ENCODE measurements at places on chromosomes 7 and 10. TPM values are rescaled to one million over a fixed set of nuclear protein-coding genes. Genes with fewer than 3 reads are reported as not detected.
A peak's percentile ranks its signal among the peaks of the same experiment; 100 is the strongest.

DNA sequence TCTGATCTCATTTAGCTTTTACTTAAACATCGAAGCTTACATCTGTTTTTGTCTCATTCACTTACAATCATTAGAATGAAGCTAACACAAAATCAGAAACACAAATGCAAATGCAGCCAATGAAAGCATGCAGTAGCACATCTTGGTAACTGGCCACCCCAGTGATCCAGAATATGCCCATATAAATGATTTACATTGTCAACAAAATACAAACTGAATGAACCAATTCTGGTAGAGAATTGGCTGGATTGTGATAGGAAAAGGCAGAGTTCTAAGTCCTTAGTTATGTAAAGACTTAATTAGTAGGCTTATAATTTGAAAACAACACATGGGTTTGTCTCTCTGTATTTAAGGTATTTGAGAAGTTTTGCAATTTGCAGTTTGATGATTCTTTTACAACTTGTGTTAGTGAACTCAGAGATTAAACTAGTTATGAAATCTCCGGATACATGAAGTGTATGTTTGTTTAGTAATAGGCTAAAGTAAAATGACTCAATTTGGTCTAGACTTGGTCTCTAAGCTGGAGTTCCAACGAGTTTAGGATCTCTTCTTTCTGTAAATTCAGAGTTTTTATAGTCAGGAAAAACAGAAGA, 21.2 kb downstream of the TECTB start:
- no peaks in the 10 kb centered on the region for H3K27me3 ChIP-seq
- H3K27ac ChIP-seq: peak overlapping the region; percentile 28
- H3K4me1 ChIP-seq: no peaks in the 10 kb centered on the region
- H3K4me3 ChIP-seq: no peak overlapping the region

DNA sequence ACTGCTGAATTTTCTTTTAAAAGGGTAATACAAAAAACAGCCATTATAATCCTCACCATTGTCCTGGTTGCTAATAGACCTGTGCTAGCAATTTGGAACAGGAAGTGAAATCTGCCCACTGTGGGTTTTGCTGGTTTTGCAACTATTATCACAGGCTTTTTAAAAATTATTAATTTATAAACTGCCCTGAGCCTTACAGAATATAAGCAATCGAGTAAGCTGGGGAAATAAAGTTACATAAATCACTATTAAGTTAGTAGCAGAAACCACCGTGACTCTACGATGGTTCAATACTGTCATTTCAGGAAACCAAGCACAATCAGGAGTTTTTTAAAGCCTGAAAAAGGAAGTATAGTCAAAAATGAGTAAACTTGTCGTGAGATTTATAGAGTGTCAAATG, 62.3 kb downstream of the TMEM26 start:
- H3K36me3 ChIP-seq: no peaks in the 10 kb centered on the region
- H3K4me1 ChIP-seq: no peaks in the 10 kb centered on the region
- H3K27ac ChIP-seq: peak overlapping the region; percentile 26
- no peaks in the 10 kb centered on the region for H3K27me3 ChIP-seq

- no peak overlapping the region for H3K4me3 ChIP-seq
- no peaks in the 10 kb centered on the region for H3K36me3 ChIP-seq
- H3K27me3 ChIP-seq: no peaks in the 10 kb centered on the region
These were observed 45.5 kb upstream of the KIAA1217 start for GRCh38 chr10:24163485-24163884.

DNA sequence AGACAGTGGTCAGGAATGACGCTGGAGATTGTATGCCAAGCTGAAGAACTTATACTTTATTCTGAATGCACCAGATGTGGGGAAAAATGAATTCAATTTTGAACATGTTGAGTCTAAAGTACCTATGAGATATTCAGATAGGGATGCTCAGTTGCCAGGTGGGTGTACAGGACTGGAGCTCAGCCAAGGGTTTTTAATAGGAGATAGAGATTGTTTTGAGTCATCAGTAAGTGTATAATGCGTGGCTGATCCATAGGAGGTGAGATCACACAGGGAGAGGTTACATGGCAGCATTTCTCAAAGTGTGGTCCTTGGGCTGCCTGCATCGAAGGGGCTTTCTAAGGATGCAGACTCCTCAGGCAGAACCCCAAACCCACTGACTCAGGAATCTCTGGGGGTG, 6.8 kb upstream of the HIPK2 start:
- H3K4me3 ChIP-seq: no peak overlapping the region

GRCh38 chr7:157337316-157338149, 729 bp downstream of the DNAJB6 start:
- H3K36me3 ChIP-seq: no peaks in the 10 kb centered on the region
- no peaks in the 10 kb centered on the region for H3K27me3 ChIP-seq
- H3K4me3 ChIP-seq: peak overlapping the region; percentile 78
- H3K27ac ChIP-seq: peak overlapping the region; percentile 99
- no peaks in the 10 kb centered on the region for H3K4me1 ChIP-seq

DNA sequence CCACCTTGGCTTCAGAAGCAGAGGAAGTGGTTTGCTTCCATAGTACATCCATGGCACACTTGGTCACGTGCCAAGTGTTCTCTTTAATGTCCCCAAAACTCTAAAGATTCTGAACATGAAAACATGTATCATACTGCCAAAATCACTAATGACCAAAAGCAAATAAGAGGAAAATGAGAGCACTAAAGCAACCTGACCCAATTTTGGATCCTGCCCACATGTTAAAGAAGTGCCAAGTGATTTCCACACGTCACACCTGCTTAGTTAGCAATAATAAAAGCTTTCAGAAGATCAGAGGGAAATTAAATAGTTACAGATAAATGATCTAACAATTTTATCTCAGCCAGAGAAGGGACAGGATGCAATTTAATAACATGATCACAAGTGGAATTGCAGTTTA, 1170.0 kb downstream of the XPNPEP1 start:
- H3K4me1 ChIP-seq: no peaks in the 10 kb centered on the region
- H3K27me3 ChIP-seq: no peaks in the 10 kb centered on the region
- H3K4me3 ChIP-seq: no peak overlapping the region
- no peaks in the 10 kb centered on the region for H3K36me3 ChIP-seq

DNA sequence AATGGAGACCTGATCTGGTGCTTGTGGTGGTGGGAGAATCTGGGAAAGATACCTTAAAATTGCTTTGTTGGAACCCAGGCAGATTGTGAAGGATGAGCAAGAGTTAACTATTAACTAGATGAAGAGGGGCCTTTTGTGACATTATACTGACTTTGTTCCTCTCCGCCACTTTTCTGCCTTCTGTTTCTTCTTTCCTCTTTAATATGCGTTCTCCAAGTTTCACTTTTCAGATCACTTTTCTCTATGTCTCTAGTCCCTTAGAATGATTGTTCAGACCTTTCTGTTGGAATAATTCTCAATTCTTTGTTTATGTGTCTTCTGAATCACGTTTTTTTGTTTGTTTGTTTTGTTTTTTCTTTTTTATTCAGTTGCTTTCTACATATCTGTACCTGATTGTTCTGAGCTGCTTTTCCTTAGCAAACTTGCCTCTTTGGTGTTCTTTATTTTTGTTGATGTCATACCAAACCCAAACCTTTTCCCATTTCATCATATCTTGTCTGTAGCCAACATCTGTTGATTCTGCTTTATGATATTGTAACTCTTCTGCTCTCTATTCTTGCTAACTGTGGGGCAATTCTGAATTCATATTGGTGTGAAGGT, 2.8 kb downstream of the BMPR1A start:
- no peaks in the 10 kb centered on the region for H3K4me1 ChIP-seq
- H3K27me3 ChIP-seq: no peaks in the 10 kb centered on the region
- no peak overlapping the region for H3K4me3 ChIP-seq
- no peaks in the 10 kb centered on the region for H3K36me3 ChIP-seq
- no peak overlapping the region for H3K27ac ChIP-seq

DNA sequence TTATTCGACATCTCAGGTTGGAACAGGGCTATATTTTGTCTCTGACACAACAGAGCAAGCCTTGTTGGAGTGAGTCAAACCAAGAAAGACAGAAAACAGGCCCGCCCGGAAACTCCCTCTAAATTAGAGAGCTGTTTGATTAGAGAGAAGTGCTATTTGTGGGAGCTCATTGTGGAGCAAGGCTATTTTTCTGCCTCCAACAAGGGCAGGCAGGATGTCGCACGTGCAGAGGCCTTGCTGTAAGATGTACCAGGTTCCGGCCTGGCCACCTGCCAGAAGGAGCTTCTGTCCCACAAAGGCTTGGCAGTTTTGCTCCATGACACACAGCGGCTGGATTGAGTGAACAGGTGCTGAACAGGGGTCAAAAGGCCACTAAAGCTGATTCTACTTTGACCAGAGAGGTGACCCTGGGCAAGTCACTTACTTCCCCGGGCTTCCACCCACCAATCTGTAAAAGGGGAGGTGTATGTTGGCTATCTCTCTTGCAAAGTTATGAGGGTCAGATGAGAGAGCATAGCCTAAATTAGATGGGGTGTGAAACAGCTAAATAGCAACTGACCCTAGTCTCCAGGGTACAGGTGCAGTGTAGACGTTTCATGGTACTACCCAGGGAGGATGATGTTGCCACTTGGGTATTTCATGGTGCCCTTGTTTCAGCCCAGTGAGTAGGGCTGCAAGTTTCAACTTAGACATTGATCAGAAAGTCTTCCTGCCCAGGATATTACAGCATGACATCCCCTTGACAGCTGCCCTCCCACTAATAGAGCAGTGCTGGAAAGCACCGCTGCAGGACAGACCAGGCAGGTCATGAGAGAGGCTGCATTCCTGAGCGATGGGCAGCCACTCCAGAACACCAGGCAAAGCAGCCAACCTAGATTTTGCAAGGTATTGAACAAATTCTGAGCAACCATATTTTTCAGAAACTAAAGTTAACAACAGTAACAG, 62.0 kb downstream of the VSTM4 start:
- no peaks in the 10 kb centered on the region for H3K27me3 ChIP-seq
- H3K4me3 ChIP-seq: no peak overlapping the region
- no peak overlapping the region for H3K27ac ChIP-seq
- H3K36me3 ChIP-seq: no peaks in the 10 kb centered on the region

DNA sequence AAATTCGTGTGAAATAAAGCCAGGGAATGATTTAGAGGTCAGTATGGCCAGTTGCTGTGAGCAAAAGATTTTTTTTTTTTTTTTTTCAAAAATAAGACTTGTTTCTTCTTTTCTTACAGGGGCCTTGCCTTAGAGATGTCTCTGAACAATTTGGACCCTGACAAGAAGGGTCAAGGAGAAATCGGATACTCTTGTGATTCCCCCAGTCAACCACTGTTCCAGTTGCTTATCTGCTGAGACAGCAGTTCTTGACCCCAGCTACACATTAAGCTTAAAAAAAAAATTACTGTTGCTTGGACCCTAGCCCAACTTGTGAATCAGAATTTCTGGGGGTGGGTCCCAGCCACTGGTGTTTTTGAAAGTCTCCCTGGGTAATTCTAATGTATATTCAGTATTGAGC, 12.0 kb upstream of the FMC1 start:
- H3K36me3 ChIP-seq: no peaks in the 10 kb centered on the region
- H3K27ac ChIP-seq: no peak overlapping the region
- no peaks in the 10 kb centered on the region for H3K4me1 ChIP-seq

DNA sequence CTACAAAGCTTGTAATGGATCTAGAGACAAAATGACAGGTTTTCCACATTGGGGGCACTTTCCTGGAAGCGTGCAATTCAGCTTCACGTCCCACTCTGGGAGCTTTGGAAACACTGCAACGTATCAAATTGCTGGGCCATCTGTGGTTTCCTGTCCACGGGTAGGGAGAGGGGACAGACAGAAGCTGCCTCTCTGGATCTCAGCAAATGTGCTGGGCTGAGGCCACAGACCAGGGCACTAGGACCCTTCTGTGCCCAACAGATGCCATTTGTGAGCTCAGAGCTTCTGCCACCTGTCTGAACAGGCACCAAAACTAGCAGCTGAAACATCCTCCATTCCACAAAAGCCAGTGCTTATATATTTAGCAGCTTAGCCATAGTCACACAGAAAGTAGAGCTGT, 40.9 kb upstream of the FRMD4A start:
- no peak for DNase-seq
- no peak overlapping the region for H3K4me3 ChIP-seq
- no peaks in the 10 kb centered on the region for H3K4me1 ChIP-seq
- no peak overlapping the region for H3K27ac ChIP-seq
- H3K36me3 ChIP-seq: no peaks in the 10 kb centered on the region
- H3K27me3 ChIP-seq: no peaks in the 10 kb centered on the region

DNA sequence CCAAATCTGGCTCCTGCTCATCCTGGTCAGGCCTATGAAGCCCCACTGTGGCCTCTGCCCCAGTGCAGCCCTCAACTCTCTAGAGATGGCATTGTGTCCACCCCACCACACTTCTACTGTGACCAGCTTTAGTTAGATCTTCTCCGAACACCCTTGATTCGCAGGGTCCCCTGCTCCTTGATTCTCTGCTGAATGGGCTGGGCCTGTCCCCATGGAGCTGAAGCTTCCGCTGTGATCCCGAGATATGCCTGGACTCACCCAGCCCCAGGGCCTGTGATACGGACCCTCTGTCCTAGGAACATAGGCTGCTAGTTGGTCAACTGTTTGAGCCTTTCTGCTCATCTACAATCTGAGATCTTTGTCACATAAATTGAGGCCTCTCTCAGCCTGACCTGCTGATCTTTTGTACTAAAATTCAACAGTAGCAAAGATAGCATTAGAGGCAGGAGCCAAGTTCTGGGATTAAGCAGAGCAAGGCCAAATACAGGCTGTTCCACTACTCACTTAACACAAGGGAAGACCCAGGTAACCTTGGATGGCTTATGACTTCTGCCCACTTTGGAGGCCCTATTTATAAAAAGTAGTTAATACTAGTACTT, 6.5 kb upstream of the PPIF start:
- DNase-seq: peak; percentile 52
- H3K4me1 ChIP-seq: peaks cover 5% of the 10 kb centered on the region
- no peak overlapping the region for H3K27ac ChIP-seq

GRCh38 chr7:24830440-24831050, 73.3 kb upstream of the GSDME start:
- no peak for DNase-seq
- H3K4me1 ChIP-seq: no peaks in the 10 kb centered on the region
- H3K27ac ChIP-seq: no peak overlapping the region
- H3K36me3 ChIP-seq: no peaks in the 10 kb centered on the region

- H3K27ac ChIP-seq: no peak overlapping the region
- no peak for DNase-seq
- H3K36me3 ChIP-seq: no peaks in the 10 kb centered on the region
These were observed 351.2 kb downstream of the LRMDA start for GRCh38 chr10:75782463-75783248.

DNA sequence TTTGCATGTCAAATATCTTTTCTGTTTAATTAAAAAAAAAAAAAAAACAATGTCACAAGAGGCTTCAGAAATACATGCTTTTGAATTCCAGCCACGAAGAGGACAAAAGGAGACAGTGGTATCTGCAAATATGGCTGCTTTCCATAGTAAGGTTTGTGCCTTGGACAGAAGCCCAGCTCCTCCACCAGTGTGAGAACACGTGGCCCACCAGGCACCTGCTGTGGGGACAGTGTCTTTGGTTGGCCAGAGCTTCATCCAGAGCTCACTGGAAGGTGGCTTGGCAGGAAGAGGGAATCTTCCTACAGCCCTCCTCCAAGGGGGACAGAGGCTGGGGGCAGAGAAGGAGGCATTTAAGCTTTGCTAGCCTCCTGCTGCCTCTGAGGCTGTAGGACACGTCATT, 144.6 kb downstream of the GLCCI1 start:
- H3K4me1 ChIP-seq: no peaks in the 10 kb centered on the region
- no peaks in the 10 kb centered on the region for H3K27me3 ChIP-seq
- no peak for DNase-seq

GRCh38 chr10:95544783-95545500, 16.2 kb downstream of the SORBS1 start:
- no peaks in the 10 kb centered on the region for H3K4me1 ChIP-seq
- H3K36me3 ChIP-seq: no peaks in the 10 kb centered on the region
- H3K27ac ChIP-seq: no peak overlapping the region
- no peaks in the 10 kb centered on the region for H3K27me3 ChIP-seq
- H3K4me3 ChIP-seq: no peak overlapping the region

GRCh38 chr10:43026039-43026973, 50.6 kb upstream of the RET start:
- H3K4me3 ChIP-seq: no peak overlapping the region
- peak; percentile 48 for DNase-seq
- no peaks in the 10 kb centered on the region for H3K4me1 ChIP-seq
- H3K27ac ChIP-seq: no peak overlapping the region

The SPDYE11 gene
- not detected for total RNA-seq

The NXPH1 gene
- total RNA-seq: not detected

The LLCFC1 gene
- not detected for total RNA-seq

The TRIM50 gene
- not detected for total RNA-seq
